Activated naive CD8-positive, alpha-beta T cell treated with anti-CD3 and anti-CD28 coated beads, Interleukin-2, amount 10 ng/mL, durations not matched to agents 7 days and 5 days (primary cell): ENCODE measurements at places on chromosomes 12 and 14. TPM values are rescaled to one million over a fixed set of nuclear protein-coding genes. Genes with fewer than 3 reads are reported as not detected.

The LRTM2 gene
- total RNA-seq, result not detected

The NOXRED1 gene
- total RNA-seq, result 0.71 TPM

The NTS gene
- total RNA-seq, result not detected

The SERPINA10 gene
- not detected for total RNA-seq

The HOTAIR gene
- not detected for total RNA-seq

DNA sequence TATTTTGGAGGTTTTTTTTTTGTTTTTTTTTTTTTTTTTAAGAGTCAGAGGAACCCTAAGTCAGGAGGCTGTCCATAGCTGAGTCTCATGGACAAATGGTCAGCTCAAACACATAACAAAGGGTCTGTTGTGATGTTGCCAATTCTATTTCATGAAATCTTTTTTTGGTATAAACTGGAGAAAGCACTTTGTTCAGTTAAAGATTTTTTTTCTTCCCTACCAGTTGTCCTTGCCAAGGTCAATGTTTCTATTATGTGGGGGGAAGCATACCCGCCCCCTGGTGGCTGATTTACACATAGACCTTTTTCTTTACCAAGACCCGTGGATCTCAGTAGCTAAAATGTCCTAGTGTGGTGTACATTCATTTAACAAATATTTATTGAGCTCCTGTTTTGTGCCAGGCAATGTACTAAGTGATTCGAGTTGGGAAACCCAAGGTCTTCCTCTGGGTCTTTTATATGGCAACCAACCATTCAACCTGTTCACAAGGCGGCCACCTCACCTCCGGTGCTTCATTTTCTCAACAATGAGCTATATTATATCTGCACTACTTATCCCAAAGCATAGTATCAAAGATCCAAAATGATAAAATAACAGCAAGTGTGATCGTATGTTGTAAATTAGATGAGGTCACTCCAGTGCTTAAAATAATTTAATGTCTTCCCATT lies 214.5 kb downstream of the PAH start:
- no peaks in the 10 kb centered on the region for H3K4me1 ChIP-seq
- no peaks in the 10 kb centered on the region for H3K36me3 ChIP-seq
- no peak overlapping the region for H3K27ac ChIP-seq
- no peaks in the 10 kb centered on the region for H3K27me3 ChIP-seq
- no peak overlapping the region for H3K4me3 ChIP-seq

GRCh38 chr14:104390941-104391901 lies 188.3 kb upstream of the C14orf180 start:
- peaks cover 36% of the 10 kb centered on the region for H3K4me1 ChIP-seq
- H3K4me3 ChIP-seq, result no peak overlapping the region
- peak overlapping the region; percentile 63 for H3K27ac ChIP-seq
- no peaks in the 10 kb centered on the region for H3K36me3 ChIP-seq
- no peaks in the 10 kb centered on the region for H3K27me3 ChIP-seq

DNA sequence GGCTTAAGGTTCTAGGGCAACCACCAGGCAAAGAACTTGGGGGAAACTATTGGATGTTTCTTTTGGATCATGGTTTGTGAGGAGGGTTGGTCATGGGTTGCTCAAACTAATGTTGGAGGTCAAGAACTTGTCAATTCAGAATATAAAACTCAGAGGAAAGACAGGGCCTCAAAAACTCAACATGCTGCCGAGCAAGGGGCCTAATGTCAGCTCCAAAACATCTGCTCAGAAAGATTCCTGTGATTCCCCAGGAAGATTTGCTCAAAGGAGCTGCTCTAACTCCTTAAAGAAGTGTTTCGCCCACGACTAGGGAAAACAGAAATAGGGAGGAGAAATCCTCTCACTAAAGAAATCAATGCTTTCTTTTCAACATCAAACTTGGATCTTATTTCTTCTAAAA lies 3.7 kb upstream of the IGF1 start:
- DNase-seq, result no peak
- peak overlapping the region; percentile 69 for H3K4me3 ChIP-seq
- H3K36me3 ChIP-seq, result peaks cover 3% of the 10 kb centered on the region
- H3K27ac ChIP-seq, result peak overlapping the region; percentile 84
- peaks cover 20% of the 10 kb centered on the region for H3K4me1 ChIP-seq
- H3K27me3 ChIP-seq, result no peaks in the 10 kb centered on the region

DNA sequence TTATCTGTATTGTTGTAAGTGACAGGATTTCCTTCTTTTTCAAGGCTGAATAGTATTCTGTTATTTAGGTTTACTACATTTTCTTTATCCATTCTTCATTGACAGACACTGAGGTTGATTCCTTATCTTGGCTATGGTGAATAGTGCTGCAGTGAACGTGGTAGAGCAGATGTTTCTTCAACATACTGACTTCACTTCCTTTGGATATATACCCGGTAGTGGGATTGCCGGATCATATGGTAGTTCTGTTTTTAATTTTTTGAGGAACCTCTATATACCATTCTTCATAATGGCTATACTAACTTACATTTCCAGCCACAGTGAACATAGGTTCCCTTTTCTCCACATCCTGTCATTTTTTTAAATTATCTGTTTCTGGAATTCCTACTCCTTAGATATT lies 21.8 kb downstream of the DERA start:
- H3K4me3 ChIP-seq, result no peak overlapping the region
- no peak overlapping the region for H3K27ac ChIP-seq
- peaks cover 5% of the 10 kb centered on the region for H3K4me1 ChIP-seq
- H3K27me3 ChIP-seq, result no peaks in the 10 kb centered on the region
- no peak for DNase-seq
- peaks cover 9% of the 10 kb centered on the region for H3K36me3 ChIP-seq

- no peaks in the 10 kb centered on the region for H3K27me3 ChIP-seq
- H3K36me3 ChIP-seq, result no peaks in the 10 kb centered on the region
- no peak overlapping the region for H3K27ac ChIP-seq
- no peaks in the 10 kb centered on the region for H3K4me1 ChIP-seq
These were observed 29.4 kb downstream of the PTPRR start for GRCh38 chr12:70890895-70891832.

- peak overlapping the region; percentile 34 for H3K4me3 ChIP-seq
- no peak for DNase-seq
- peak overlapping the region; percentile 70 for H3K27ac ChIP-seq
- H3K4me1 ChIP-seq, result peaks cover 32% of the 10 kb centered on the region
- H3K27me3 ChIP-seq, result no peaks in the 10 kb centered on the region
- H3K36me3 ChIP-seq, result peaks cover 2% of the 10 kb centered on the region
These were observed 5.1 kb upstream of the NUMB start for GRCh38 chr14:73463411-73463810.

- no peaks in the 10 kb centered on the region for H3K36me3 ChIP-seq
- no peak overlapping the region for H3K27ac ChIP-seq
- DNase-seq, result no peak
- H3K4me1 ChIP-seq, result no peaks in the 10 kb centered on the region
- no peaks in the 10 kb centered on the region for H3K27me3 ChIP-seq
- H3K4me3 ChIP-seq, result no peak overlapping the region
These were observed 430.2 kb upstream of the TMPO start for GRCh38 chr12:98085046-98085755.

- no peaks in the 10 kb centered on the region for H3K36me3 ChIP-seq
- peaks cover 3% of the 10 kb centered on the region for H3K27me3 ChIP-seq
- peaks cover 17% of the 10 kb centered on the region for H3K4me1 ChIP-seq
These were observed 245.9 kb downstream of the CACNA1C start for GRCh38 chr12:2298556-2299200.

GRCh38 chr12:28156804-28157203 lies 33.5 kb upstream of the CCDC91 start:
- no peak for DNase-seq
- H3K27me3 ChIP-seq, result no peaks in the 10 kb centered on the region
- H3K36me3 ChIP-seq, result no peaks in the 10 kb centered on the region
- no peak overlapping the region for H3K27ac ChIP-seq
- H3K4me1 ChIP-seq, result no peaks in the 10 kb centered on the region

GRCh38 chr14:24337144-24337823 lies 2.4 kb upstream of the ADCY4 start:
- no peak for DNase-seq
- no peak overlapping the region for H3K27ac ChIP-seq
- peaks cover 14% of the 10 kb centered on the region for H3K36me3 ChIP-seq
- H3K4me3 ChIP-seq, result no peak overlapping the region
- H3K27me3 ChIP-seq, result peaks cover 30% of the 10 kb centered on the region
- peaks cover 28% of the 10 kb centered on the region for H3K4me1 ChIP-seq

GRCh38 chr14:92863286-92864080 lies 59.5 kb upstream of the CHGA start:
- H3K36me3 ChIP-seq, result peaks cover 1% of the 10 kb centered on the region
- no peak overlapping the region for H3K27ac ChIP-seq
- H3K4me3 ChIP-seq, result no peak overlapping the region
- H3K27me3 ChIP-seq, result peaks cover 20% of the 10 kb centered on the region
- DNase-seq, result no peak
